ENCODE measurements at places on chromosomes 2 and 18. TPM values are rescaled to one million over a fixed set of nuclear protein-coding genes. Genes with fewer than 3 reads are reported as not detected.
A peak's percentile ranks its signal among the peaks of the same experiment; 100 is the strongest.

GRCh38 chr2:96136129-96136720 lies 2.1 kb downstream of the ASTL start:
- no peak for DNase-seq

GRCh38 chr18:11040823-11041656 lies 108.3 kb downstream of the PIEZO2 start:
- no peak for DNase-seq

DNA sequence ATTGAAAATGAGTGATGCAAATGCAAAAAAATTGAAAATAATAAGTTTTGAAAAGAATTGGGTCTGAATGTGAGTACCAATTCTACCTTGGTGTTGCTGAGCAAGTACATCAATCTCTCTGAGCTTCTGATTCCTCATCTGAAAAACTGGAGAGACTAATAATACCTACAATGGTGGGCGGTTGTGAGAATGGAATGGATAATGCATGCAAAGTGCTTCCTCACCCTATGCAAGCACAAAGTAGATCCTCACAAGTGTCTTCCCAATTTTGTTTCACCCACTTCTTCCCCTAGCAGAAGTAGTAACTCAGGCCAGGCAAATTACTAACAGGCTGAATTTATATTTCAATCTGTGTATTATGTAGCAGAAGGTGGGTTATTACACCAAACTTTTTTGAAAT lies 191.7 kb upstream of the PIK3C3 start:
- no peak for DNase-seq

DNA sequence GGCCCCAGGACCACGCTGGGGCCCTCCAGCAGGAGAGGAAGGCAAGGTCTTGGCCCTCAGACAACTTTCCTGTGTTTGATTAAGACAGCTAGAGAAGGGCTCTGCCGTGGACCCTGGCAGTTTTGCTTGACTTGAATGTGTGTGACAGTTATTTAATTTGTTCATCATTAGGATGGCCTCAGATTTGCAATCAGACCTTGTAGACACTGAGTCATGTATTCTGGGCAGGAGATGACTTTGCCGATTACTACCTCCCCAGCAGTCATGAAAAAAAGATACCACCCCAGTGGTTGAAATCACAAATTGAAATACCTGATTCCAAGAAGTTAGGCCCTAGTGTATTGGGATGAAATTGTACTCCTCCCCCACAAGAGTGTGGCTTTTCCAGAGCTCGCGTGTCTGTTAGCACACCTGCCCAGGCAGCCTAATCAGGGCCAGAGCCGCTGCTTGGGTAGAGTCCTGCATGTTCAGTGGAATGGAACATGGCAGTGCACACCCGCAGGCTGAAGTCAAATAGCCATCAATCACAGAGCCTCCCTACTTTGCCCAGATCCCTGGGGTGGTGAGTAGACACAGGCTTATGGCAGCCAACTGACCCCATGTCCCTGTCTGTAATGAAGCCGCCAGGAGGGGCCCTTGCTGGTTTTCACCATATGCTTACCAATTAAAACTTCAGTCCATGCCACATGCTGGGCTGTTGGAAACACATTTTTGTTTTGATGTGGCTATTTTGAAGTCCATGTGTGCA lies 122.5 kb downstream of the TPGS2 start:
- no peak for DNase-seq

DNA sequence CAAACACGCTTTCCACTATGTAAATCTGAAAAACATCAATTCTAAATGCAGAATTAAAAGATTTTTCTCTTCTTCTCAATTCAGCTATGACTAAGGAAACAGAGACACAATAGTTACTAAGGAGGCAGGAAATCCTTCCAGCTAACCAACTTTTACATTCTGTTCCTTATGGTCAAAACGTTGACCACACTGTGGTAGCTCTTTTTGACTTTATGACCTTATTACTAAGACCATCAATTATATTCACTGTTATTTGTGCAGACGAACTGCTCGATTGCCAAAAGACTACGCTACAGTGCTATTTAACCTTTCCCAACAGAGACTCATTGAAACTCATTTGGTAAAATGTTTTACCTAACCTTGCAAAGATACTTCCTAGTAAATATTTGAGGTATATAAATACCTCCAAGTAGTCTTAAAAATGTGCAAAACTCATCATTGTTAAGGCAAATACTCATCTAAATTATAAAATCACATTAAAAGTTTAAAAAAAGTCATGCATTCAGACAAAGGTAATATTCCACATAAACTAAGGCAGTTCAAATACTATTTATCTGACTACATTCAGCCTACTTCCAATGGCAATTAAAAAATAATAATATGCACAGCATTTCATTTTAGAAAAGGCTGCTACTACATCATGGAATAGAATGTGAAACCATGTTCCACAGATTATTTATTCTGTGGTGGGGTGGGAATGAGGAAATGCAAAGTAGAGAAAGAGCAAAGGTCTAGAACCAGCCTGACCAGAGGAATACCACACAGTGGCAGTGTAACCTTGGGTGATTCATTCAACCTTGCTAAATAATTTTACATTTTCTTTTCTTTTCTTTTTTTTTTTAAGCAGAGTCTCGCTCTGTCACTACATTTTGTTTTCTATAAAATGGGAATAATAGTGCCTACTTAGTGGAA lies 139.9 kb downstream of the THADA start:
- no peak for DNase-seq

MPHOSPH10 gene
- 17.3 TPM for total RNA-seq

GPR35 gene
- total RNA-seq = 0.56 TPM

PLGLB1 gene
- not detected for total RNA-seq

MDH1B gene
- total RNA-seq = 1.1 TPM

DNA sequence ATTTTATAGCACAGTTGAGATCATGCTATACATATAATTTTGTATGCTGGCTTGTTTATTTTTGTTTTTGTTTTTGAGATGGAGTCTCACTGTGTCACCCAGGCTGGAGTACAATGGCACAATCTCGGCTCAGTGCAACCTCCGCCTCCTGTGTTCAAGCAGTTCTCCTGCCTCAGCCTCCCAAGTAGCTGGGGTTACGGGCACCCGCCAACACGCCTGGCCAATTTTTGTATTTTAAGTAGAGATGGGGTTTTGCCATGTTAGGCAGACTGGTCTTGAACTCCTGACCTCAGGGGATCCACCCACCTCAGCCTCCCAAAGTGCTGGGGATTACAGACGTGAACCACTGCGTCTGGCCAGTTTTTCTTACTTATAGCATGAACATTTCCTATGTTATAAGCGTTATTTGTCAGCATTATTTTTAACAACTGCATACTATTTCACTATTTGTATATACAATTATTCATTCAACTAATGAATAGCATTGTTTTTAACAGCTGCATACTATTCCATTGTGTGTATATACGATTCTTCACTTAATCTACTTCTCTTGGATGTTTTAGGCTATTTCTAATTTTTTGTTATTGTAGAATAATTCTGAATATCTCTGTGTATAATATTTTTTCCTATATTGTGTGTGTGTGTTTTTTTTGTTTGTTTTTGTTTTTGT lies 3.5 kb downstream of the EHD3 start:
- DNase-seq = peak; percentile 36

DNA sequence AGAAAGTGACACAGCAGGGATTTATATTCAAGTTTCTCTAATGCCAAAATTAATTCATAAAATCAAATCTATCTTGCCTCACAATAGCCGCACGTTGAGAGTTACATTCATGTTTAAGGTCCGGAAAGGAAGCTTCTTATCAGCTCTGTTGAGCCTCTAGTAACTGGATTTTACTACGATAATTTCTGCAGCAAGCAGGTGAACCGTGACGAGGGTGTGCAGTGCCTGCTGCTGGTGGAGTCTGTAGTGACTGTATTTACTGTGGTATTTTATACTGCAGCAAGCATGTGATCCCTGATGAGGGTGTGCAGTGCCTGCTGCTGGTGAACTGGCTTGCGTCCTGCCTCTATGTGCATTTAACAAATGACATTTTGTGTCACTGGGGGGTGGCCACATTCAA lies 120.0 kb downstream of the SNTG2 start:
- no peak for DNase-seq

GRCh38 chr18:23596183-23596582 lies 9.9 kb upstream of the NPC1 start:
- no peak for DNase-seq

DNA sequence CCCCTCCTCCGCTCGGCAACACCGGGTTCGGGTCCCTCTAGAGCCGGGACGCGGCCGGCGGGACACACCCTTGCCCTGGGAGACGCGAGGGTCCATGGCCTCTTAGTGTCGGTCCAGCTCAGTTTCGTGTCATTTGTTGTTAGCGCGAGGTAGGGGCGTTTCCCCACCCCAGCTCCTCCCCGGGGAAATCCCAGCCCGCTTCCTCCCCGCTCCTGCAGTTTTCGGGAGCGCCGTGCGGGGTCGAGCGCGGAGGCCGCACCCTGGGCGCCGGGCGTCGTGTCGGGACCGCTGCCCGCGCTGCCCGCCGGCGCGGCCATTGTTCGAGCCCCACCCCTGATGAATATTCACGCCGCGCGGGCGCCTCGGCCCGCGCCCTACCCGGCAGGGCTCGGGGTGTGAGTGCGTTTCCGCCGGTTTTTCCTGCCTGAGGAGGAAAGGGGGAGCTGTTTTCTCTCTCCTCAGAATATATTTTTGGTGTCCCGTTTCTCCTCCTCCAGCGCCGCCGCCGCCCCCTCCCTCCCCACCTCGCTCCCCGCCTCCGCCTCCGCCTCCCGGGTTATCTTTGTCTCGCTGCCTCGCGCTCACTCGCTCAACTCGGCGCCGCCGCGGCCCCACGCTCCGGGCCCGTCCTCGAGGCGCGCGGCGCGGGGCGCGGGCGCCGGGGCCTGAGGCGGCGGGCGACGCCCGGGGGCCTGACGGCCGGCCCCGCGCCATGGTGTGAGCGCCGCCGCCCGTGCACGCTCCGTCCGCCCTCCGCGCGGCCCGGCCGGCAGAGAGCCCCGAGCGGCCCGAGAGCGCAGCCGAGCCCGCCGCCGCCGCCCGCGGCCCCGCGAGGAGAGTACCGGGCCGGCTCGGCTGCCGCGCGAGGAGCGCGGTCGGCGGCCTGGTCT lies at the start of gene MAP4K4:
Gene MAP4K4, plus strand, starts transcription at position 584 of the 890 bp plus-strand sequence. CDS start 374 bp downstream, outside the sequence.
- DNase-seq = peak; percentile 80

GRCh38 chr2:190202018-190202417 lies 117.6 kb downstream of the HIBCH start:
- no peak for DNase-seq

DNA sequence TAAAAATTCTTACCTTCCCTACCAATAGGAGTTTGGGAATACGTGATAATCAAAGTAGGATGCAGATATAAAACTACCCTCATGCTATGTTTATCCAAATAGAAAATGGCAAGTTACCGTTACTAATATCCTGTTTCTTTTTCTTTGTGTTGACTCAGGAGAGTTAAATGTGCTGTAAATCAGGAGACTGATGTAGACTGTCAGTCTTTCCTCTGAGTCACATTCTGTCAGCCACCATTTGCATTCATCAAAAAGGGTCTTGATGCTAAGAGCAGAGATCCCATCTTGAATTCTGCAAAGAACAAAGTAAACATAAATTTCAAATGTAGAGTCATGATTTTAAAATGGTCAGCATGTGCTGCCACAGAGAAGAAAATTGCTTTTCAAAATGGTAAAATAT lies 712.8 kb downstream of the SOCS6 start:
- no peak for DNase-seq

MBP gene
- 15.8 TPM for total RNA-seq

DNA sequence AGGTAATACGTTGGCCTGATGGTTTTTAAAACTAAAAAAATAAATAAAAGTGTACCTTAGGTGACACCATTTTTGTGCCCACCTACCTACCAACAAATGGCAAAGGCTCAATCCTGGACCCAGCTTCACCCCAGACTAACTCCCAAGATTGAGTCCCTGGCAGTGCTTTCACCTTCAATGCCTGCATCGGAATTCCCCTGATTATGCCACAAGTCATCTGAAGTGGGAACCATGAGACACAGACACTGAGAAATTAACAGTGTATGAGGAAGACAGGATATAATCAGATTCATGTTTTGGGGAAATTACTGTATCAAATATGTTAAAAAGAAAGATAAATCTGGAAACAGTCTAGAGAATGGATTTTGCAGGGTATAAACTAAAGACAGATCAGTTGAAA lies 41.6 kb downstream of the ZBTB14 start:
- DNase-seq = no peak

DNA sequence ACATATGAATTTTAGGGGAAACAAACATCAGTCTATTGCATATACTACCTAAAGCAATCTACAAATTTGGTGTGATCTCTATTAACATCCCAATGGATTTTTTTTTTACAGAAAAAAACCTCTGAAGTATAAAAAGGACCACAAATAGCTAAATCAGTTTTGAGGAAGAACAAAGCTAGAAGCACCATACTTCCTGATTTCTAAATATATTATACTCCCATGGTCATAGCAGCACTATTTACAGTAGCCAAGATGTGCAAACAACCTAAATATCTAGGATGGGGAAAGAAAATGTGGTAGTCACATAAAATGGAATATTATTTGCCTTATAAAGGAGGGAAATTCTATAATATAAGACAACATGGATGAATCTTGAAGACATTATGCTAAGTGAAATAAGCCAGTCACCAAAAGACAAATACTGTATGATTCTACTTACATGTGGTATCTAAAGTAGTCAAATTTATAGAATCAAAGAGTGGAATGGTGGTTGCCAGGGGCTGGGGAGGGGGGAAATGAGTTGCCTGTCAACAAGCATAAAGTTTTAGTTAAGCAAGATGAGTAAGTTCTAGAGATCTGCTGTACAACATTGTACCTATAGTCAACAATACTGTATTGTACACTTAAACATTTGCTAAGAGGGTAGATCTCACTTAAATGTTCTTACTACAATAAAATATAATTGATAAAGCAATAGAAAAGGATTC lies 17.6 kb upstream of the CASP8 start:
- no peak for DNase-seq

DNA sequence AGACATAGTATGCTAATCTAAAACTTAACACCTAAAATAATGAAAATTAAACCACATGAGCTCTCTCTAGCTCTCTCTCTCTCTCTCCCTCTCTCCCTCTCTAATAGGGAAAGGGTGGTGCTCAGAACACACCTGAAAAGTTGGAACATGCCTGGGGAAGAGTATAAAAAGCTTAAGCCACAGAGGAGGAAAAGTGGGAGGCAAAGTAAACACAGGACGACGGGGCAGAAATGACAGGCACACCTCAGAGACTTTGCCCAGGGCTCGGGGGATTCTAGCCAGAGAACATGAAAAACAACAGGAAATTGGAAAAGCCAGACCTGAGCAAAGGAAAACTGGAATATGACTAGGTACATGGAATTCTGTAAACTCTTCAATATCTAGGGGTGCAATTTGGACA lies 666.1 kb downstream of the BCL11A start:
- DNase-seq = no peak

DNA sequence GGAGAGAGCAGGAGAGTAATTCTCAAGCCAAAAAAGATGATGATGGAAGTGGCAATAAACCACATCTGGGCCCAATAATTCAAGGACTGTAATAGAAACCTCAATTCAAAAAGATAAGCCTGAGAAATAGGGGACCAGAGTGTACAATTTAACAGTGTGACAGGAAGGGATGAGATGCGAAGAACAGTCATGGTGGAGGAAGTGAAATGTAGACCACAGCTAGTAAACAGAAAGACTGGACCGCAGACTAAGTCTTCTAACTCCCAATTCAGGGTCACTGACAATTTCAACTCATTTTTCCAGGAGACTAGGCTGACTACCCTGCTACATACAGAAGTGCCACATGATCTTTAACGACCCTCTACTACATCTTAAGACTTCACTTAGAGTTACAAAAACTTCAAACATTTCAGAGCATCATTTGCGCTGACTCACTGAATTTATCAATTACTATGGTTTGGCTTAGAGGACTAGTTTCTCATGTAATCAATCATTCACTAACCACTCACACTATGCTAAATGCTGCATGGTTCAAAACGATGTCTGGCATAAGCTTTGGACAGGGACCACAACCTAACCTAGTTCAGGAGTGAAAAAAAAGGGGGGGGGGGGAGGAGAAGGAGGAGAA lies 9.0 kb downstream of the CUL3 start:
- DNase-seq = no peak
